ENCODE measurements at places on chromosomes 6 and 20. TPM values are rescaled to one million over a fixed set of nuclear protein-coding genes. Genes with fewer than 3 reads are reported as not detected.

Gene WFDC10B
- not detected for total RNA-seq

DNA sequence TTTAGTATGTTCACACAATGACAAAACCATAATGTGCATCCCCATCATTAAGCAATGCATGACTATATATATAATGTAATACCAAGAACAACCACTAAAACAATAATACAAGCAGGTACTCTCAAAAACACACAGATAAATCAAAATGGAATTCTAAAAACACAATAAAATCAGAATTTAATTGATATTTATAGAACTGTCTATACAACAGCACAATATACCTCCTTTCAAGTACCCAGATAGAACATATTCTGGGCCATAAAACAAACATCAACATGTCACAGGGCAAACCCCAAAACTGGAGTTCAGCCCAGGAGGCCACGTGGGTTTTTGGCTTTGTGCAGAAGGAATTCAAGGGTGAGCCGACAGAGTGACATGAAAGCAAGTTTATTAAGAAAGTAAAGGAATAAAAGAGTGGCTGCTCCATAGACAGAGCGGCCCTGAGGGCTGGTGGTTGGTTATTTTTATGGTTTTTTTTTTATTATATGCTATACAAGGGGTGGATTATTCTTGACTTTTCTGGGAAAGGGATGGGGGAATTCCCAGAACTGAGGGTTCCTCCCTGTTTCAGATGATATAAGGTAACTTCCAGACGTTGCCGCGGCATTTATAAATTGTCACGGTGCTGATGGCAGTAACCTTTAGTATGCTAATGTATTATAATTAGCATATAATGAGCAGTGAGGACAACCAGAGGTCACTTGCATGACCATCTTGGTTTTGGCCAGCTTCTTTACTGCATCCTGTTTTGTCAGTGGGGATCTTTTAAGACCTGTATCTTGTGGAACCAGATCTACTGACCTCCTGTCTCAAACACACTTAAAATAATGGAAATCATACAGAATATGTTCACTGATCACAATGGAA, 5.6 kb downstream of the RAB23 start:
- H3K4me3 ChIP-seq = no peak overlapping the region
- no peaks in the 10 kb centered on the region for H3K36me3 ChIP-seq
- H3K27me3 ChIP-seq = no peaks in the 10 kb centered on the region
- no peak overlapping the region for H3K27ac ChIP-seq
- no peaks in the 10 kb centered on the region for H3K4me1 ChIP-seq
- no peak for DNase-seq

DNA sequence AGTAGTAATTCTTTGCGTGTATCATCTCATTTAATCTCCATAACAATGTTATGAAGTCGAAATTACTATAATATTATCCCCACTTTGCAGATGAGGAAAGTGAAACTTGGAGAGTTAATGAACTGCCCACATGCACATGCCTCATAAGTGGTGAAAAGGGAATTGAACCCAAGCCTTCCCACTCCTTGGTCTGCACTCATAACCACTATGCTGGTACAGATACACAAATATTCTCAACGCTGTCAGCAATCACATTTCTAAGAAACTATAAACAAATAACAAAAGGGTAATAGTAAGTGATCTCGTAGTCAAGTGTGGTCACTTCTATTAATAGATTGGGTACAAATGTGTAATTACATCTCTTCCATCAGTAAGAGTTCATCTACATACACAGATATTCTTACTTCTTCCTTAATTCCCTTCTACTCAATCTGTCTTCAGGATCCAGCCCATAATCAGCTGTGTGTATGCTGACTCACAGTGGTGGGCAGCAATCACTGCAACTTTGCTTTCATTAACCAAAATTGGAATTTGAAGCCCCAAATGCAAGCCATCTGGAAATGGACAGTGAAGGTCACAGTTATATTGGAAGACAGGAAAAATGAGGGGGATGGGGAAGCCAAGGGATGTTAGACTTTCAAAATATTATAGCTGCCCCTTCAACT, 6.6 kb downstream of the PRSS35 start:
- H3K36me3 ChIP-seq = no peaks in the 10 kb centered on the region
- DNase-seq = no peak
- H3K4me1 ChIP-seq = no peaks in the 10 kb centered on the region
- H3K4me3 ChIP-seq = no peak overlapping the region
- H3K27me3 ChIP-seq = no peaks in the 10 kb centered on the region
- no peak overlapping the region for H3K27ac ChIP-seq

- H3K4me3 ChIP-seq = peak overlapping the region; percentile 71
- H3K27me3 ChIP-seq = no peaks in the 10 kb centered on the region
- peak overlapping the region; percentile 90 for H3K27ac ChIP-seq
- no peaks in the 10 kb centered on the region for H3K36me3 ChIP-seq
Observed at GRCh38 chr6:106973836-106974335, 643 bp downstream of the CD24 start.

GRCh38 chr6:20367743-20368485, 33.8 kb upstream of the E2F3 start:
- no peak overlapping the region for H3K27ac ChIP-seq
- H3K4me3 ChIP-seq = no peak overlapping the region
- no peak for DNase-seq
- no peaks in the 10 kb centered on the region for H3K4me1 ChIP-seq
- no peaks in the 10 kb centered on the region for H3K36me3 ChIP-seq

Data from breast epithelium (tissue), 4 donors.